ENCODE measurements at places on chromosomes 12 and 14. TPM values are rescaled to one million over a fixed set of nuclear protein-coding genes. Genes with fewer than 3 reads are reported as not detected.

KRT79 gene
- not detected for total RNA-seq

DNA sequence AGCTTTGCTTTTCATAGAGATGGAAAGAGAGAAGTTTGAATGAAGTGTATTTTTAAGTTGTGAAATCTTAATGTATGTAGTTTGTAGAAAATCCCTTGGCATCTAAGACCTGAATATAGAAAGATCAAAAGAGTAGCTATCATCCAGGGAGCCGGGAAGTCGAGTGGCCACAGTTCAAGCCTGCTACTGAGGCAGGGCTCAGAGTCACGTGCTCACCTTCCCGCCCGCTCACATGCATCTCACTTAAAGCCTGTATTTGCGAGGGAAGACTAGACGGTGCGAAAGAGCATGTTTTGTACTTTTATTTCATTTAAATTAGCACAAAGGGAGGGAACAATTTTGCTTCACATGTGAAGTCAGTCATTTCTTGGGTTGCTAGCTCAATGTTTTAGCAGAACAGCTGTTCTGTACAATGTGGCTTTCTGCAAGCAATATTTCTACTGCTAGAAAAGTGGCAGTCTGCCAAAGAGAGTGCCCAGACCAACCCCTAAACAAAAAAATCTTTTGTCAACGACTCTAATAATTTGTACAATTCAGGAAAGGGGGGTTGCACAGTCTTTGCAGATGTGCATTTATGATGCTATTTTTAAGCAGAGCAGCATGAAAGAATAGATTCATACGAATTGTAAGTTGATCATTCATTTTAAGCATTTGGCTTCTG lies 290.7 kb downstream of the NPAS3 start:
- no peaks in the 10 kb centered on the region for H3K36me3 ChIP-seq
- H3K27me3 ChIP-seq = no peaks in the 10 kb centered on the region
- H3K4me1 ChIP-seq = no peaks in the 10 kb centered on the region
- H3K27ac ChIP-seq = no peak overlapping the region

DNA sequence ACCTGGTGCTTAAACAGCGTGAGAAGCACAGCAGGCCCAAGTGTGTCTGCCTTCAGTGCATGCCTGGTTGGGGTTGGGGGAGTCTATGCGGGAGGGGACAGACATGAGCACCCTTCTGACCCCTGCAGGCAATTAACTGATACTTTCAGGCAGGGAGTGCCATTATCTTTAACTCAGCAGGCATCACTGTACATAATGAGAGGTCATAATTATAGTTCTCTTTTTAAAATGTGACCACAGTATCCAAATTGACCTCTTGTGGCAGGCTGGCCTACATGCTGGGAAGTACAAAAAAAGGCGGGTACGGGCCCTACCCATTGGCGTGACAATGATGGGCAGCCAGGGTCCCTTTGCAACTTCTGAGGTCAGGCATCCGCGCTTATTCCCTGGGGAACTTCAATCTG lies 209.1 kb downstream of the FOXN3 start:
- DNase-seq = no peak
- H3K27ac ChIP-seq = no peak overlapping the region
- H3K36me3 ChIP-seq = no peaks in the 10 kb centered on the region
- H3K4me1 ChIP-seq = no peaks in the 10 kb centered on the region

DNA sequence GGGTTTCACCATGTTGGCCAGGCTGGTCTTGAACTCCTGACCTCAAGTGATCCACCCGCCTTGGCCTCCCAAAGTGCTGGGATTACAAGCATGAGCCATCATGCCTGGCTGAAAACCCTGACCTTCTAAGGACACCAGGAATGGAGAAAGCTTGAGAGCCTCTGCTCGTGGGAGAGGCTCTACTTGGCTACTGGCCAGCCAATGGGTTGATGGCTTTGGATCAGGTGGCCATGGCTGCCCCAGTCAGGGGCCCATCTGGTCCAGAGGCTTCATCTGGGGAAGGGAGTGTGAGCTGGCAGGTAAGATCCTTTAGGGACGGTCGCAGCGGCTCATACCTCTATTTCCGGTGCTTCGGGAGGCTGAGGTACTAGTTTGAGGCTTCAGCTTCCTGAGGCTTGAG lies 42.5 kb upstream of the PPP1CC start:
- H3K4me1 ChIP-seq = no peaks in the 10 kb centered on the region
- no peak for DNase-seq
- no peak overlapping the region for H3K27ac ChIP-seq
- H3K36me3 ChIP-seq = no peaks in the 10 kb centered on the region
- no peak overlapping the region for H3K4me3 ChIP-seq

- H3K27ac ChIP-seq = no peak overlapping the region
- peaks cover 28% of the 10 kb centered on the region for H3K4me1 ChIP-seq
- H3K27me3 ChIP-seq = no peaks in the 10 kb centered on the region
- H3K4me3 ChIP-seq = no peak overlapping the region
Measured at GRCh38 chr14:75273272-75274049, 5.2 kb upstream of the FOS start.

DNA sequence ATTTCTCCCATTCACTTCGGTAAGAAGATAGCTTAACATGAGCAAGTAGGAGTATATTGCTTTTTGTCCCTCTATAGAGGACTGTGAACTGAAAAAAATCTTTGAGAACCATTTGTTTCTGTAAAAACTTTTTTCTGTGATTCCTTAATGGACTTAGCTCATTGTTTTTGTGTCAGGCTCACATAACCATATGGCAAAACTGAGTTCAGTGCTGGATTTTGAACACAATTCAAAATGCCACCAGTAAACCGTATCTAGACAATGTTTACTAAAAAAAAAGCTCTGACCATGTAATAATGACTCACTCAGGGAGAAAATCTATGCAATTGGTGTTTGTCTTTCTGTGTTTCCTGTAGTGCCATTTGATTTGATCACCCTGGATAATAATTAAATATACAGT lies 5.2 kb downstream of the TRHDE start:
- H3K4me1 ChIP-seq = no peaks in the 10 kb centered on the region
- peaks cover 21% of the 10 kb centered on the region for H3K27me3 ChIP-seq
- H3K27ac ChIP-seq = no peak overlapping the region
- no peak overlapping the region for H3K4me3 ChIP-seq
- DNase-seq = no peak

GRCh38 chr12:123404581-123404980 lies 20.6 kb downstream of the KMT5A start:
- H3K36me3 ChIP-seq = peaks cover 62% of the 10 kb centered on the region
- no peak for DNase-seq
- H3K27me3 ChIP-seq = no peaks in the 10 kb centered on the region
- H3K4me3 ChIP-seq = no peak overlapping the region
- H3K27ac ChIP-seq = no peak overlapping the region
- no peaks in the 10 kb centered on the region for H3K4me1 ChIP-seq

ZC2HC1C gene
- total RNA-seq = 1.1 TPM

DNA sequence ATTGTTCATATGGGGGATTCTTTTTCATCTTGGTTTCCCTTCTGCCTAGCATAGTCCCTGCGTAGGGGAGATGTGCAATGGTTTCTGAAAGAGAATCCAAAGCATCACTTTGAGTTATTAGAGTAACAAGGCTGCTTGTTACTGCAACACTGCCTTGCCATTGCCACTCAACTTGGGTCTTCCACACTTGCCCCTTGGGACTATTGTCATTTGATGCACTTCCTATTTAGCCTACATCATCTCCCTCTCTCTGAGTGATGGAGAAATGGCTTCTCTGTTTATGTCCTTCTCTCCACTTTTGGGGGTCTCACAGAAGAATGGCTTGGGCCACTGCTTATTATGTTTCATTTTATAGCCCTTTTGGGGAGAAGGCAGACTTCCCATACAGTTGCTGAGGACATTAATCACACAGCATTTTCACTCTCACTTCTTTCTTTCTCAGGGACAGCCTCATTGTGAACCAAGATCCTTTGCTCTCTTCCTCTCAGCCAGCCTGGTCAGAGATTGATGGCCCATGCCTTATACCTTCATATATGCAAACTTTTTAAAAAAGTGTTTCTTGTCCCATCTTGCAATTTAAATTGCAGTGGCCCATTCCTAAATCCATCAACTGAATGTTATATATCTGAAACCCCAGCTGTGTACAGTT lies 50.8 kb upstream of the POC1B start:
- no peaks in the 10 kb centered on the region for H3K36me3 ChIP-seq
- DNase-seq = no peak
- no peak overlapping the region for H3K27ac ChIP-seq
- H3K4me1 ChIP-seq = peaks cover 28% of the 10 kb centered on the region

HOXC4 gene
- total RNA-seq = 3.3 TPM

TDRD9 gene
- total RNA-seq = 1.1 TPM

DNA sequence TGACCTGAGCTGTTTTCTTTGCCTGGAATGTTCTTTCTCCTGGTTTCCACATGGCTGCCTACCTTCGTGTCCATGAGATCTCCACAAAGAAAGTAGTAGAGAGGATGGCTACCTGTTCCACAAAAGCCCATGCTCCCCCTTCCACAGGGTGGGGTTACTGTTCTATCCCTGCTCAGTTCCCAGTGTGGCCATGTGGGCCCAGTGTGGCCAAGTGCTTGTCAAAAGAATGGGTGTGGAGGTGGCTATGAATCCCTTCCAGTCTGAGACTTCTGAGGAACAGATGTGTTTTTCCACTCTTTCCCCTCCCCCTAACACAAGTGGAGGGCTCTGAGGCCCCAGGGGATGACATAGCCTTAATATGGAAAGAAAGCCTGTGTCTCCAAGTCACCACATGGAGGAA lies 26.2 kb upstream of the HSP90B1 start:
- H3K4me1 ChIP-seq = peaks cover 6% of the 10 kb centered on the region
- H3K27ac ChIP-seq = no peak overlapping the region
- no peaks in the 10 kb centered on the region for H3K36me3 ChIP-seq

GRCh38 chr12:130948136-130948535 lies 5.6 kb upstream of the ADGRD1 start:
- H3K36me3 ChIP-seq = no peaks in the 10 kb centered on the region
- no peaks in the 10 kb centered on the region for H3K27me3 ChIP-seq
- no peak overlapping the region for H3K27ac ChIP-seq
- DNase-seq = no peak
- no peaks in the 10 kb centered on the region for H3K4me1 ChIP-seq

OTOGL gene
- 0.36 TPM for total RNA-seq

GRCh38 chr14:61925043-61925442 lies 162.8 kb downstream of the SNAPC1 start:
- no peak overlapping the region for H3K4me3 ChIP-seq
- H3K36me3 ChIP-seq = no peaks in the 10 kb centered on the region
- peaks cover 4% of the 10 kb centered on the region for H3K4me1 ChIP-seq
- no peak for DNase-seq
- H3K27me3 ChIP-seq = peaks cover 28% of the 10 kb centered on the region
- no peak overlapping the region for H3K27ac ChIP-seq

PLD4 gene
- total RNA-seq = not detected

SLC25A21 gene
- total RNA-seq = 0.29 TPM

GRCh38 chr12:99067171-99067785 lies 422.2 kb downstream of the APAF1 start:
- H3K27me3 ChIP-seq = no peaks in the 10 kb centered on the region
- no peak for DNase-seq
- no peaks in the 10 kb centered on the region for H3K36me3 ChIP-seq

CAPS2 gene
- 10.5 TPM for total RNA-seq

GARIN6 gene
- total RNA-seq = not detected

GPD1 gene
- total RNA-seq = under 0.01 TPM

- H3K36me3 ChIP-seq = no peaks in the 10 kb centered on the region
- H3K4me1 ChIP-seq = no peaks in the 10 kb centered on the region
- peaks cover 20% of the 10 kb centered on the region for H3K27me3 ChIP-seq
- H3K27ac ChIP-seq = no peak overlapping the region
- H3K4me3 ChIP-seq = no peak overlapping the region
Measured at GRCh38 chr12:110932046-110932445, 11.7 kb upstream of the MYL2 start.

KCNH5 gene
- not detected for total RNA-seq

- H3K36me3 ChIP-seq = no peaks in the 10 kb centered on the region
- no peak overlapping the region for H3K27ac ChIP-seq
- H3K27me3 ChIP-seq = no peaks in the 10 kb centered on the region
- H3K4me1 ChIP-seq = no peaks in the 10 kb centered on the region
Measured at GRCh38 chr14:32601906-32602305, 272.8 kb downstream of the AKAP6 start.

GRCh38 chr12:62799766-62800406 lies 135.1 kb downstream of the PPM1H start:
- H3K36me3 ChIP-seq = no peaks in the 10 kb centered on the region
- H3K27ac ChIP-seq = no peak overlapping the region
- H3K4me1 ChIP-seq = no peaks in the 10 kb centered on the region
- H3K4me3 ChIP-seq = no peak overlapping the region
- H3K27me3 ChIP-seq = no peaks in the 10 kb centered on the region

RHOJ gene
- total RNA-seq = 3.8 TPM

IRF9 gene
- 102 TPM for total RNA-seq

- no peaks in the 10 kb centered on the region for H3K27me3 ChIP-seq
- peaks cover 69% of the 10 kb centered on the region for H3K4me1 ChIP-seq
- DNase-seq = no peak
Measured at GRCh38 chr14:52918486-52918885, 32.4 kb downstream of the FERMT2 start.

DNA sequence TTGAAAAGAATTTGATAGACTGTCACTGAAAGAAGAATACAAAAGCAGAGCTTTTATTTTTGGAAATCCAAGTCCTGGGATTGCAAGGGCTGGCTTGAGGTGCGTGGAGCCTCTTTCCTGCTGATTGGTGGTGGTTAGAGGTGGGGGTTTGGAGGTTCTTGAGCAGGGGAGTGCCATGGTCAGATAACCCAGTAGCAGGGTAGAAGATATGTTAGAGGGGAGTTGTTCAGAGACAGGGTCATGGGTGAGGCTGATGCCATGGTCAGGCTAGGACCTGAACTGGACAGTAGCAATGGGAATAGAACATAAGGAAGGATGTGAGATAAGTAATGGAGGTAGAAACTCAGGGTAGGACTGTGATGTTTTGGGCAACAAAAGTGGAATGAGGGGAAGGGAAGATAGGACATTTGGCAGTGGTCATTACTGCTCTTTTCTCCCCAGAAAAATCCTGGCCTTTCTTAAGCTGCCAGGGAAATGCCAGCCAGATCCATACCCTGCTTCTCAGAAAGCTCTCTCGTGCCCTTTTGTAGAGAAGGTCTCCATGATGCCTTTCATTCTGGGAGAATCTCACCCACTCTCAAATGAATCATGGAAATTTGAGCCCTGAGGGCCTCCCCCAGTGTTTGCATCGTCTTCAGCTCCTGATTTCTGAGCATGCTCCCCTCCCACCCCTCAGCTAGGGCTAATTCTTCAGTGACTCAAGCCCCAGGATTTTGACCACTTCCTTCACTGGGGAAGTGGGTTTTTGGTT lies 9.5 kb downstream of the EMP1 start:
- peak; percentile 75 for DNase-seq
- no peaks in the 10 kb centered on the region for H3K27me3 ChIP-seq
- peak overlapping the region; percentile 17 for H3K4me3 ChIP-seq
- H3K27ac ChIP-seq = peak overlapping the region; percentile 96

GRCh38 chr14:102588821-102589220 lies 3.6 kb upstream of the RCOR1 start:
- H3K27ac ChIP-seq = no peak overlapping the region
- no peak for DNase-seq
- peaks cover 14% of the 10 kb centered on the region for H3K4me1 ChIP-seq
- H3K36me3 ChIP-seq = no peaks in the 10 kb centered on the region

DNA sequence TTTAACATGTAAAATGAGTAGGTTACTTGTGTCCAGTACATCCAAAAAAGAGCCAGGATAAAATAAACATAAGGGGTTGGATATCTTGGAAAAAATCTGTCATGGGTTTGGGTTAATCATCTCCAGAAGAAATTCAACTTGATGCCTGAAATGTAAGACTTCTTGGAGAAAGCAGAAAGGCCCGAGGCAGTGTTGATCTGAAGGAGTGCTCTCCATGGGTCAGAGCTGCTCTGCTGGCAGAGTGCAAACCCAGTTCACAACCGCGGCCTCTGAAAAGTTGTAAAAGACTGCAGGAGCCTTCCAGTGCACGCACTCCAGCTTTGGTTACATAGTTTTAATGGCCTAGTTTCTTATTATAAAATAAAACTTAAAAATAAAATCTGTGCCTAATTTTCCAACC lies 97.3 kb upstream of the ALX1 start:
- no peaks in the 10 kb centered on the region for H3K4me1 ChIP-seq
- DNase-seq = no peak
- H3K36me3 ChIP-seq = no peaks in the 10 kb centered on the region
- H3K27ac ChIP-seq = no peak overlapping the region
- H3K27me3 ChIP-seq = no peaks in the 10 kb centered on the region
- H3K4me3 ChIP-seq = no peak overlapping the region
